D341Med (cell line): ENCODE measurements at places on chromosomes 11 and 22.

DNA sequence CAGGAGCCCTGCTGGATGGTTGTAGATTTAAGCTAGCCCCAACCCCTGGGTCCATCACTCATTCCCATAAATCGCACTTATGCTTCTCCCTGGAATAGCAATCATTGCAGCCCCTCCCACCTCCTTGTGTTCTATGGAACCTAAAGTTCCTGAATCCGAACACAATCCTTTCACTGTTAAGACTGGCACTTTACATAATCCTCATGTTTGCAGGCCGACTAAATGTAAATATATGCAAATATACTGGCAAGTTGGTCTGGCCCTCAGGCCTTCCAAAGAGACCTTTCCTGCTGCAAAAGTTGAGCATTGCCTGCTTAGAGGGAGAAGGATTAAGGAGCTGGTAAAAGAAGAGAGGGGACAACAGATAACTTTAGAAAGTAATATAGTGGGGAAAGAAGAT, 892.9 kb downstream of the OPCML start:
- no peak for DNase-seq

GRCh38 chr11:3913921-3914320, 58.5 kb downstream of the STIM1 start:
- no peak for DNase-seq

DNA sequence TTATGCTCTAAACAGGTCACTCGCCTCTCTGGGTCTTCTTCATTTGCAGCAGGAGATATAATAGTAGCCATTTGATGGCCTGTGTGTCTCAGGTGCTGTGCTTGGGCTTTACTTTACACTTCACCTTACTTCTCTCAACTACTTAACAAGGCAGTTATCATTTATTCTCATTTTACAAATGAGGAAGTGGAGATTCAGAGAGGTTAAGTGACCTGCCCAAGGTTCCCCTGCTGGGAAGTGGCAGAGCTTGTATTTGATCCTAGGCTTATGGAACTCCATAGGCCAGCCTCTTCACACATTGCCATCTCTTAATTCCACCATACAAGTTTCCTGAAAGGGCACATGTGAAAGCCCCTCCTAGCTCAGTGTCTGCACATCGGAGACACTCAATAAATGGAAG, 30.4 kb downstream of the FAM181B start:
- no peak for DNase-seq

- no peak for DNase-seq
These were observed 8.6 kb upstream of the APBB1 start for GRCh38 chr11:6427516-6427915.

- no peak for DNase-seq
These were observed 126.2 kb downstream of the BCR start for GRCh38 chr22:23306438-23306921.

GRCh38 chr11:30326906-30327305, 4.0 kb downstream of the ARL14EP start:
- no peak for DNase-seq

DNA sequence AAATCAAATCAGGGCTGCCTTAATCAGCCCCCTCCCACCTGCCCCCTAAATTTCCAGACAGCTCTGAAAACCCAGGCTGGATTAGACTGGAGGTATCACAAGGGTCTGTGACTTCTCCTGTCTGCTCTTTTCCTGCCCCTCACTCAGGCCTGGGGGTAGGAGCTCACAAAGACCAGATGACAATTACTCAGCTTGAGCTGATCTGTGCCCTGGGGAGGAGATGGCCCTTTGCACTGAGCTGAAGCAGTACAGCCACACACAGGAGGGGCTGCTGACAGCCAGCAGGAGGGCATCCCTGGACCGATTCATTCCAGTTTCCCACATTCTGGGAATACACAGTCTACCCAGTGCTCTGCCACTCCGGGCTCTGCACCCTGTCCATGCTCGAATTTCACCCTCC, 4.2 kb downstream of the ABCC8 start:
- DNase-seq, result peak; percentile 55

GRCh38 chr11:61357233-61357893, 4.3 kb downstream of the CYB561A3 start:
- no peak for DNase-seq

DNA sequence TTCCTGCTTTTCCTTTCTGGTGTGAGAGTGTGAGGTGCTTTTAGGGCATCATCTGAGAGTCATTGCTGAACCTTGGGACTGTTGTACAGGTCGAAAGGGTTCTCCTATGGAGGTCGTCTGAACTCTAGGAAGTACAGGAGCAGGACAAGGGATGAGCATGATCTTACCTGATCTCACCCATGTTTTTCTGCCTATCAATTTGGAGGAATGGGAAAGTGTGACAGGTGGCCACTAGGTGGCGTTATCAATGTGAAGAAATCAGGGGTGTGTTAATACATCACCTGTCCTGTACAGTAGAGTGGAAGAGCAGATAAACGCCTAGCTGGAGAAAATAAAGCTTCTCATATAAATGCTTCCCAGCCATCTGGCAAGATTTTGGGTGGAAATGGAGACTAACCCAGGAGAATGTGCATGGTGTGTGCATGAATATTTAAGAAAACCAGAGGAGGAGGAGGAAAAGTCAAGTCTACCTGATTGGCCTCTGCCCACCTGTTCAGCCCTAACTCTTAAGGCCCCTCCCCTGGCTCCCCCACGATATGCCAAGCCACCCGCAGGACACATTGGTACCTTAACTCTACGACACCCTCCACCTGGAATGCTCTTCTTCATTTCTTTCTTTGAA, 72.0 kb upstream of the NARS2 start:
- DNase-seq, result peak; percentile 50

DNA sequence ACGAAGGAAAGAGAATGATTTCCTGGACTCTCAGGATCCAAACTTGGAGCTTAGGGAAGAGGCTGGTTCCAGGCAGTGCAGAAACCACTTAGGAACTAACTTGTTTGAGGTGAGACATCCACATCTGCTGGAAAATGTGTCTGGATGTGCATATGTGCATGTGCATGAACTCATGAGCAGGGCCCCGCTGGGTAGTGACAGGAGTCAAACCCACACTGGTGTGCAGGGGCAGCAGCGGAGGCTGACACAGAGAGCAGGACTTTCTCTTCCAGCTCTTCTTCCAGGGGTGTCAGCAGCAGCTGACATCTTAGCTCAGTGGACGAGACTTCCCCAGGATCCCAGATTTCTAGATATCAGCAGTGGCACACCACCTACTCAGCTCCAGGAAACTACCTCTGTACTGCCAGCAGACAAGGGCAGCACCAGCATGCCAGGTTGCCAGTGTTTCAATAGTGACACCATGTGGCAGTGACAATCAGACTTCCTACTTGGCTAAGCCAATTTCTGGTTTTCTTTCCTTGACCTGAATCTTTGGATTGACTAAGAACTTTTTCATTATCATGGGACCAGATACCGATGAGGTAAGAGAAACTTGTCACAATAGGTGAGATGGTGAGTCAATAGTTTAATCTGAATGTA, 227.5 kb upstream of the ZC3H12C start:
- peak; percentile 39 for DNase-seq

- DNase-seq, result no peak
These were observed 45.0 kb upstream of the MYH9 start for GRCh38 chr22:36432592-36433317.

DNA sequence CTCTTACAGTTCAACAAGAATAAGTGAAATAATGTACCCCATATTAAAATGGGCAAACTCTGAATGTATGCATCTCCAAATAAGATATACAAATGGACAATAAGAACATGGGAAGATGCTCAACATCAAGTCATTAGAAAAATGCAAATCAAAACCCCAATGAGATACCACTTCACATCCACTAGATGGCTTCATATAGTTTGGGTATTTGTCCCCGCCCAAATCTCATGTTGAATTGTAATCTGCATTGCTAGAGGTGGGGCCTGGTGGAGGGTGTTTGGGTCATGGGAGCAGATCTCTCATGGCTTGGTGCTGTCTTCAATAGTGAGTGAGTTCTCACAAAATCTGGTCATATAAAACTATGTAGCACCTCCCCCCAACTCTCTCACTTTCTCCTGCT, 5.7 kb downstream of the MPZL2 start:
- DNase-seq, result no peak

DNA sequence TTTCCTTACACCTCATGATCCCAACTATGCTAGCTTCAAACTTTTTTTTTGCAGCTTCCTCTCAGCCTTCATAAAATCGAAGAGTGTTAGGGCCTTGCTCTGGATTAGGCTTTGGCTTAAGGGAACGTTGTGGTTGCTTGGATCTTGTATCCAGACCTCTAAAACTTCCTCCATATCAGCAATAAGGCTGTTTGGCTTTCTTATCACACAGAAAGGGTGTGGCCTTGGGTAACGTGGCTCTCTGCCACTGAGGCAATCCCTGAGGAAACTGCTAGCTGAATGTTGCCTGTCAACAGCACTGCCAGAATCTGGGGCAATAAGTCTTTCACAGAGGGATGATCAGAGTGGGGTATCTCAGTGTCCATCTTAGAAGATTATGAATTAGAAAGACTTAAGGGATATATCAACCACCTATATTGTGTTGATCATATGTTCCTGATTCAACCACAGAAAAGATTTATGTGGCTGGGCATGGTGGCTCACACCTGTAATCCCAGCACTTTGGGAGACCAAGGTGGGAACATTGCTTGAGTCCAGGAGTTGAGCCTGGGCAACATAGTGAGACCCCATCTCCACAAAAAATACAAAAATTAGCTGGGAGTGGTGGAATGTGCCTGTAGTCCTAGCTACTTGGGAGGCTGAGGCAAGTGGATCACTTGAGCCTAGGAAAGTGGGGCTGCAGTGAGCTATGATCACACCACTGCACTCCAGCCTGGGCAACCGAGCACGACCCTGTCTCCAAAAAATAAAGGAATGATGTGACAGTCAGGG, 12.5 kb upstream of the CUL5 start:
- no peak for DNase-seq

- DNase-seq, result no peak
These were observed 32.8 kb upstream of the CTSD start for GRCh38 chr11:1796413-1797011.

- no peak for DNase-seq
These were observed 12.6 kb downstream of the PRAME start for GRCh38 chr22:22546490-22546889.

GRCh38 chr11:65573391-65574079, 1.2 kb downstream of the FAM89B start:
- DNase-seq, result no peak

DNA sequence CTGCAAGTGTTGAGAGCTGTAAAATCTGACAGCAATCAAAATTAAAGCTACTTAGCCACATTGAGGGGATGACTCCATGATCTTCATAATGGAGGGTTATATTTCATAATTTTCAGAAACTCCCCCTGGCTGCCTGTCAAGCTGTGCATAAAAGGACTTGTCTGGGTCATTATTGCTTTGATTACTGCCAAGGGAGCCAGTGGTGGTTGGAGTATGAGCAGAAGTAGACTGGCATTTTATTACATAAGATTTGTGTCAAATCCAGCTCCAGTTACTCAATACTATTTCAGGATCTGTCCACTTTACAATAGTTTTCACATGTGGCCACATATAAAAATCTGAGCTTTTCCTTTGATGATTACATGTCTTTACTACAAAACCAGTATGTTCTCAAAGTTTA, 108.9 kb upstream of the SLC5A12 start:
- no peak for DNase-seq

GRCh38 chr11:17528906-17529843, 15.0 kb downstream of the USH1C start:
- no peak for DNase-seq

DNA sequence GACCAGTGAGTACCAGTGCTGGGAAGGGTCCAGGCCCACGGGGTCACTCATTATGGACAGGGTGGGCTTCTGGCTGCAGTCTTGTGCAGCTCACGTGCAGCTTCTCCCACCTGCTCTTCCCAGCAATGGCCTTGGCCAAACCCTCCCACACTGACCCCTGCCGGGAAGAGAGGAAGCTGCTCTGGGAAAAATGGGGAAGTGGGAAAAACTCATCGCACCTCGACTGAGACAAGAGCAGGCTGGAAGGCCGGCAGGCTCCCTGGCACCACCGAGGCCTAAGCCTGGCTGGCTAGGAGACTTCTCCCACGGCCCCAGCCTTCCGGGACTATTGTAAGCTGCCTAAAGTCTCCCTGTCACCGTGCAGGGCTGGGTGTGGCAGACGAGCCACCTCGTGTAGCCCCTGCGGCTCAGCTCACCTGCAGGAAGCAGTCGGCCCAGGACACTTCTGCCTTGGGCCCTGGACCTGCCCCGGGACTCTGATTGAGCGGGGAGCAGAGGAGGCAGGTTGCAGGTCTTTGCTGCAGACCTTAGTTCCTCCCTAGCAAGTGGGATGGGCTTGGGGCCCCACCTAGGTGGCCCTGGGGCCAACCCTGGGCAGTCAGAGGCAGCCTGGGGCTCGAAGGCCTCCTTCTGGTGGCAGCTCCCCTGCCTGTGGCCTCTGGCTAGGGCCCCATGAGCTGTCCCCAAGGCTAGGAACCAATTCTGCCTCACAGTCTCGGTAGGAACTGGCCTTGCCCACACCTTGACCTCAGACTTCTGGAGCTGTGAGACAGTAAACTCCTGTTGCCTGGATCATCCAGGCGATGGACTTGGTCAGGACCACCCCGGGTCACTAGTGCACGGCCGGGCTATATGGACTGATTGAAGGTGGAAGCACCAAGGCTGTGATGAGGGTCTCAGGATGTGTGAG, 23.1 kb downstream of the MRGPRG start:
- peak; percentile 69 for DNase-seq

GRCh38 chr22:30252411-30253204, 6.0 kb upstream of the LIF start:
- no peak for DNase-seq

GRCh38 chr22:45673482-45674175, 2.0 kb downstream of the ATXN10 start:
- DNase-seq, result no peak

DNA sequence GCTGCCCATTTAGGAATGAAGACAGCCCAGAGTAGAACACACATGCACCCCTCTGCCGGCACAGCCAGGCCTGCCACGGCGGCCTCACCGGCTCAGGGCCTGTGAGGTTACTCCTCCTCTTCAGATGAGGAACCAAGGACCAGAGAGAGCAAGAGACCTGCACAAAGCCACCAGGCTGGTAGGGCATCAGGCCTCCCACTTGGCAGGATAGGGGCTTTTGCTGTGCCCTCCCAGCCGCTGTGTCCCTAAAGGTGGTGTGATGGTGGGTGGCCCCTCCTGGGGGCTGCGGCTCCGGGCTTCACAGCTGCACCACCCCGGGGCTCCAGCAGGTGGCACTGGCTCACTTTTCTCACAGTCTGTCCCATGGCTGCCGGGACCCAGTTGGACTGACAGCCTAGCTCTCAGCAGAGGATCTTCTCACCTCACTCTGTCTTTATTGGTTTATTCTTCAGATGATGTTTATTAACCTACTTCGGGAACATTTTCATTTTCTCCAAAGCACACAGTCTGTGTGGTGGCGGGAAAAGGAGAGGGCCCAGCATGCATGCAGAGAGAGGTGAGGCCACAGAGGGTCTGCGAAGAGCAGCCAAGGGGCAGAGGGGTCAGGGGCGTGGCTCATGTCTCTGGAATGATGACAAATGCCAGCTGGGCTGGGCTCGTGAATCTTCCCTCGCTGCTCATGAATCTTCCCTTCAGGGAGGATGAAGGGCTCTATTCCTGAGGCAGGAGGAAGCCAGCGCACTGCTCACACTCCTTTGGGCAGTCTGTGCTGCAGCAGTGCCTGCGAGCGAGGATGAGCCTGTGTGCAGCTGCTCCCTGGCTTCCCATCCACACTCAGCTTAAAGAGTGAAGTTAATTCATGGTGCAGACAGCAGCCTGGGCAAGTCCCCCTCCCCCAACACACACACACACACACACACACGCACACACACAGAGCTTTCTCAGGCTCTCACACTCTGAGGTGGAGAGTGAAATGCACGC, 101.1 kb upstream of the PITPNB start:
- peak; percentile 90 for DNase-seq
